ENCODE measurements at places on chromosomes 2 and 18.

- no peak for DNase-seq
Measured at GRCh38 chr18:58335223-58335622, 291.2 kb downstream of the NEDD4L start.

DNA sequence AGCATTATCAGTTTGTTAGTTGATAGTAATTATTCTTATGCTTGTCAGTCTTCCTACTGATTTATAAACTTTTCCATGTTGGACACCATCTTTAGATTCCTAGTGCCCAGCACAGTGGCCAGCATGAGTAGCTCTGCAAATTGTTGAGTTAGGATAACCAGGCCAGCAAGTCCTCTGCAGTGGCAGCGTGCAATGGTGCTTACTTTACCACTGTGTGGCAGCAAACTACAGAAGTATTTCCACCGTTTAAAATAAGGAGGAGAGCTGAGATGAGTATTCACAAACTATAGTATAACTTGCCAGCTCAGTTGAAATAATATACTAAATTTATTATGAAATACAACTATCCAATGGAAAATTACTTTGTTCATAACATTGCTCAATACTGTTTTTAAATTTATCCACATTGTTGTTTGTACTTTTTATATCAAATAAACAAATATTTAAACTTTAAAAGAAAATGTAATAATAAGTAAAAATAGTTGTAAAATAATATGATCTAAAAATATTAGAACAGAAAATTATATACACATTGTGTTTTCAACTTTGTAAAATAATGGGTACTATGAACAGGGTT lies 9.3 kb upstream of the THADA start:
- DNase-seq: no peak

DNA sequence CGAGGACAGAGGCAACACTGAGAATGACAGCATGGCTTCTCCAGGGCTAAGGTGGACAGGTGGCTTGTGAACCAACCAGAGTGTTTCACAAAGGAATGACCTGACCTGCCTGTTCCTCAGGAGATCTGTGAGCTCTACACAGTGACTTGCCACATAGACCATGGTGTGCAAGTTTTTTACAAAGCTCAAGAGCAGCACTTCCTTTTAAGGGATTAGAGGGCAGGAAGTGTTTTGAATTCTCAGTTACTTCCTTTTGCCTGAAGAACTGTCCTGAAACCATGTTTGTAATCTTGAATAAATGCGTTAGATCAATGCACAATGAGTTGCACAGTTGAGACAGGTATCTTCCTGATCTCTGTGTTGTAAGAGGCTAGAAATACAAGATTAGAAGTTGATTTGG lies 421.9 kb downstream of the THSD7B start:
- DNase-seq: no peak

DNA sequence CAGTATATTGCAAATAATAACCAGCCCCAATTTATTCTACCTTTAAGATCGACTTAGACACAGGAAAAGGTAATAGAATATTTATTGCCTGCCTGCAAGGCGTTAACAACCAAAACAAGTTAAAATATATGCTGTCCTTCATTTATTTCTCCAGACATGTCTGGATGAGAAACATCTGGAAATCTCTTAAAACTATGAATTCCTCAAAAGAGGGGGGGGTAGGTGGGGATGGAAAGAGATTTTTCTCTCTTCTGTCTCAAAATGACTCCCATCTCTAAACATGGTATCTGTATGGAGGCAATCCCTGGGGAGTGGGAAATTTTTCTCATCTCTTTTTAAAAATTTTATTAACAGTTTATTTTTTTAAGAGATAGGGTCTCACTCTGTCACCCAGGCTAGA lies 113.0 kb downstream of the CDH2 start:
- no peak for DNase-seq

DNA sequence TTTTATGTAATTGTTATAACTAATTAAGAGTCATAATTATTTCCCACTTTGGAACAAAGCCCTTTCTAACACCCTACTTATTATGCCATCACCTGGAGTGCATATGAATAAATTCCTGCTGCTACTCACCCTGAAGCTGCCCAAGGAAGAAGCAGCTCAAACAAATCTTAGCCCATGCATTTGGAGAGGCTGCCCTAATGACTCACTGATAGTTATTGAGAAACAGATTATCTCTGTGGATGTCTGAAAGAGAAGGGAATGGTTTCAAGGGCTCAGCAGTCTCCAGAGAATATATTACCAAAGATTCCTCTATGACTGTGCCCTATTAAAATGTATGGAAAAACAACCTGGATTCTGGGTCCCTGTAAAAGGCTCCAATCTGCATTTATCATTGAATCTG lies 81.0 kb downstream of the GPR39 start:
- DNase-seq: no peak

- no peak for DNase-seq
Measured at GRCh38 chr18:76979906-76980305, 152.7 kb downstream of the MBP start.

DNA sequence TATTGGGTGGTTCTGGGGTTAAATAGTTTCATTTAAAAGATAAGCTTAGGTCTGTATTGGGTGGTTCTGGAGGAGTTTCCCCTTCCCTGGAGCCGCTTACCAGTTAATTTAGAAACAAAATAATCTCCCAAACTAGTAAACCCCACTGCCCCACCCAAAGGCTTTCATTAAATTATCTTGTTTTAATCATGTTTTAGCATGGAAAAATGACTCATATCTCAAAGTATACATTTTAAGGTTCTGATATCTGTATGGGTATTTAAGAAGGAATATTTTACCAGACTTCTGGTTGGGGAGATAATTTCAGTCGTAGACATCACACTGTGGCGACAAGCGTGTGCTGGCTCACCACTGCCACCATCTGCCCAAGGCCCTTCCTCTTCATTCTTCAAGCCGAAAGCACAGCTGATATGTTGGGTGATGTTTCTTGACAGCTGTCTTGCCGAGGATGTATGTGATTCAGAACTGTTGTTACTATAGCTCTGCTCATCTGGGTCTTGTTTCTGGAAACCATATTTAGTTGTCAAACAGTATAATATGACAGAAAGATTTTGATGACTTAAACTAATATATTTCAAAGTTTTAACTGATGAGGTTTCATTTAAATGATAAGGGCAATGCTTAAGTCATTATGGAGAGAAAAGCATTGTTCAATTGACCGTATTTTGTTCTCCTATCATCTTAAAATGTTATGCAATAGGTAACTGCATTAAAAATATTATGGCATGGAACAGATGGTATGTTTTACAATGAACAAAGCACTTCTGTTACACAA lies 5.1 kb downstream of the FIGLA start:
- DNase-seq: peak; percentile 15

- DNase-seq: no peak
Measured at GRCh38 chr2:128686497-128686859, 367.8 kb upstream of the HS6ST1 start.

DNA sequence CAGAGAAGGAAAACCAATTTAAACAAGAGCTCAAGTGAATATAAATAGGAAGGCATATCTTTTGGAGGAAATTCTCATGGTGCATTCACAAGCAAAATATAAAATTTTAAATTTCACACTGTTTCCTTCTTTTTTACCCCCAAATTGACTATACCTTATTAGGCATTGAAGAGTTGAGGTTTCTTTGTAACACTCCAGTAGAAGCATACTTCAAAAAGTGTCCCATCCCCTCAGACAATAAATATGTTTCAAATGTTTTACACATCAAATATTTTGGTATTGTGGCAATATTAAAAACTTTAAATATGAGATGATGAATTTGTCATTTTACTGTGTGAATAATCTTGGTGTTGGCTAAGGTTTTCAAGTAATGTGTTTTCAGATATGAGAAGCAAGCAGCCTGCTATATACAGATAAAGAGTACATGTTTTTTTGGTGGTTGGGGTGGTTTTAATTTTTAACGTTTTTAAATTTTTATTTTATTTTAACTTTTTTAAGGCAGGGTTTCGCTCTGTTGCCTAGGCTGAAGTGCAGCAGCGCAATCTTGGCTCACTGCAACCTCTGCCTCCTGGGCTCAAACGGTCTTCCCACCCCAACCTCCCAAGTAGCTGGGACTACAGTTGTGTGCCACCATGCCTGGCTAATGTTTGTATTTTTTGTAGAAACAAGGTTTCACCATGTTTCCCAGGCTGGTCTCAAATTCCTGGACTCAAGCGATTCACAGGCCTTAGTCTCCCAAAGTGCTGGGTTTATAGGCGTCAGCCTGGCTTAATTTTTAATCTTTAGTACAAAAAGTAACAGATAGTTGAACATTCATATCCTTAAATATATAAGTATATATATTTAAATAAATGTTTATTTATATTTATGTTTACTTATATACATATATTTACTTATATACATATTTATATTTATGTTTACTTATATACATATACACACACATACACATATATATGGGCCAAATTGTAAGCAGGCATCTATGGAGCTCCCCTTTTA lies 36.5 kb upstream of the DLX1 start:
- no peak for DNase-seq

DNA sequence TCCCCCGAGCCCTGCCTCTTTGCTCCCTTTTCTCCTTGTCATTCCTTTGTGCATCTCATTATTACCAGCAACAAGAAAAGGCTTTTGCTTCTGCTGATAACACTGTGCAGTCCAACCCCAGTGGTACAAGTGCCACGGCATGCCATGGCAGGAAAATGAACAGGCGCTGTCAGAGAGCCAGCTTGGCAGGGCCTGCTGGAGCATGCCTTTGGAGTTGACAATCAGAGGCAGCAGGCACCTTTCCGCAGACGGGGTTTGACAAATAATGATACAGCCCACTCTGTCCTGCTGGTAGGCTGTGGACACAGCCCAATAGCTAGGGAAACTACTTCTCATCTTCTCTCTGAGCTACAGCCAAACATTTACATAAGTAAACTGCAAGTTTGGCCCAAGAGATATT lies 243.9 kb upstream of the LRRTM1 start:
- no peak for DNase-seq

DNA sequence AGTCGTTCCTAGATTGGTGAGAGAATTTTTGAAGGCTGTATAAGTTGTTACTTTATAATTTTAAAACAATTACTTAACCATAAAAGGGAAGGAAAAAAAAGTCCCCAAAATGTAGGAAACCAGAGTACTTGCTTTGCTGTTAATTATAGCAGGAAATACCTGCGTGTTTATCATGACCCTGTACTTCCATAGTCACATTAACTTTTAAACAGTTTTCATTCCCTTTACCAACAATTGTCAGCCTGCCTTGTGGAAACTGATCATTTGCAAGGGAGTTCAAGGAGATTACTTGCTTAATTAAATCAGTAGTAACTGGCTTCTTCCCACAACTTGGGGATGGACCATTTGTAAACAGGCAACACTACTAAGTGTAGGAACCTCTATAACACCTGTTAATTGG lies 6.4 kb upstream of the ITPRID2 start:
- no peak for DNase-seq

DNA sequence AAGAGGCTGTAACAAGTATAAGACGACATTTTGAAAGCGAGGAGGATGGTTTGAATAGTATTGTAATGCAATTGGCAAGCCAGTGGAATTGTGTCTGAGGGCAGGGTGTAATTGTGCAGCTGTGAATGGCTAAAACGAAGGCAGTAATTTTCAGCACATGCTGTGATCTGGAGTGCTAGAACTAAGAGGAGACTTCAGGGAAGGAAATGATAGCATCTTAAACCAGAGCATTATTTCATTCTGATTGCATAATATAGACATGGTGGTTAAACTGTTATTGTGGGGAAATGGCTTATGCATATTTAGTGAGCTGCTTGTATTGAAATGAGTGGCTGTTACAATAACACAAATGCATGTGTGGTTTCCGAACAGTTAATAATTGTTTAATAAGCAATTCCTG lies 36.3 kb downstream of the THSD7B start:
- no peak for DNase-seq

GRCh38 chr2:55269645-55269990 lies 587 bp upstream of the MTIF2 start:
- DNase-seq: no peak

DNA sequence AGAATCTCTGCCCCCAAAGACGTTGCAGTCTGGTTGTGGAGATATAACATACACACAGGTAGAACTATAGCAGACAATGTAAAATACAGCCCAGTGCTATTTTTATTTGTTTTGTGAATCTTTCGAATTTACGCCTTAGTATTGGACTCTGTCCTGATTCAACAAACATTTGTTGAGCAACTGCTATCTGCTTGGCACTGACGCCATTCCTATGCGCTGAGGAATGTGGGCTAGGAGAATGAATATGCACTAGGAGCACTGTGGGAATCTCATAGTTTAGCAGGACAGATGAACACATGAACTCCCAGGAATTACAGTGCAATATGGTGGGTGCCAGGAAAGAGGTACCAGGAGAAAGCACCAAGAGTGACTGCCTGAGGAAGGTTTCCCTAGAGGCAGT lies 181.7 kb upstream of the SIX3 start:
- no peak for DNase-seq

DNA sequence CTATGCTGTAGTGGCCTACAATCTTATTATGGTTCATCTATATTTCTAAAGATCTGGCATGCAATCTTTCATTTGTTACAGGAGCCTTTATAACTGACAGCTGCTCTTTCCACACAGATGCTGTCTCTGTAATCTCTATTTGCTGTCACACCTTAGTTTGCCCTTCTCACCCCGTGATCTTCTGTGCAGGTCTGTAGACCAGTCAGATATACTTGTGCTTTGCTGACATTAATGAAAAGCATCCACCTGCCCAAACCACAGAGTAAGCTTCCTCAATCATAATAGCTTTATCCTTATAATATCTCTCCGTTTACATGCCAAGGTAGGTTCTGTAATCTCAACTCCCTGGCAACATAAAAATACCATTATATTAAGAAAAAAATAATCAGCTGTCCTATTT lies 122.4 kb downstream of the GRB14 start:
- DNase-seq: no peak

DNA sequence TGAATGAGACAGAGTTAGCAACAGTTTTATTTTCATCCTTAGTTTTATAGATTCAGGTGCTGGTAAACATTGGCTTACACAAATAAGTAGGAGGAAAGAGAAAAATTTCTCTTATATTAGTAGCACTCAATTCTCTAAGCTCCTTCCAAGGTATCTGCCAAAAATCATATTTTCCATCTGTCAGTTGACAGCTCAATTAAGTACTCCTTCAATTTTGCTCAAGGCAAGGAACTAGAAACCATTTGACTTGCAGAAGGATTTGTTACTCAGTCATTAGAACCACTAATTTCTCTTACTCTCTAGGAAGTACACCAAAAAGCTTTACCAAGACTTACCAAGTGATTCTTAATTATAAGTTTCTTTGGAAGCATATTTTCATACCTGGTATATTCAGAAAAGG lies 101.4 kb upstream of the ATP8B1 start:
- DNase-seq: no peak

DNA sequence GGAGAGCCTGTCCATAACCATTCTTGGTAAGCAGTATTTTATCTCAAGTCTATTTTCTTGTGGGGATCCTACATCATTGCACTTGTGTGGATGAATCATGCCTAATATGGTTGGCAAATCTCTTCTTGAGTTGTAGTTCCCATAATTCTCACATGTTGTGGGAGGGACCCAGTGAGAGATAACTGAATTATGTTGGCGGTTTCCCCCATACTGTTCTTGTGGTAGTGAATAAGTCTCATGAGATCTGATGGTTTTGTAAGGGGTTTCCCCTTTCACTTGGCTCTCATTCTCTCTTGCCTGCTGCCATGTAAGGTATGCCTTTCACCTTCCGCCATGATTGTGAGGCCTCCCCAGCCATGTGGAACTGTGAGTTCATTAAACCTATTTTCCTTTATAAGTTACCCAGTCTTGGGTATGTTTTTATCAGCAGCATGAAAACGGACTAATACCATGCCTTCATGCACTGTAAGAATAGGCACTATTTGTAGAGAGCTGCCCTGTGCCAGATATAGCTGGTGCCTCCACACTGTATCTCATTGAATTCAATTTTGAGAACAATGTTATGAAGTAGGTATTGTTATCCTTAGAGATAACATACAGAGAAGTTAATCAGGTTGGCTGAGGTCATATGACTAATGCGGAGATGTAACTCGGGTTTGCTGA lies 148.3 kb downstream of the PLCL1 start:
- no peak for DNase-seq

Measured in stimulated activated CD4-positive, alpha-beta T cell treated with anti-CD3 and anti-CD28 coated beads, Interleukin-1b, Interleukin-23, amount 100 ng/mL, for 24 hours (primary cell).